Posterior vena cava (tissue), 2 donors: ENCODE measurements at places on chromosomes 7 and 10. TPM values are rescaled to one million over a fixed set of nuclear protein-coding genes. Genes with fewer than 3 reads are reported as not detected.
A peak's percentile ranks its signal among the peaks of the same experiment; 100 is the strongest.

Gene SLC26A4
- total RNA-seq: 0.60 TPM

Gene DGKI
- 2.4 TPM for total RNA-seq

- DNase-seq: no peak
These were observed 112.8 kb downstream of the PRLHR start for GRCh38 chr10:118482393-118483331.

- DNase-seq: peak; percentile 11
These were observed 2.7 kb downstream of the EPHA1 start for GRCh38 chr7:143406002-143406357.

DNA sequence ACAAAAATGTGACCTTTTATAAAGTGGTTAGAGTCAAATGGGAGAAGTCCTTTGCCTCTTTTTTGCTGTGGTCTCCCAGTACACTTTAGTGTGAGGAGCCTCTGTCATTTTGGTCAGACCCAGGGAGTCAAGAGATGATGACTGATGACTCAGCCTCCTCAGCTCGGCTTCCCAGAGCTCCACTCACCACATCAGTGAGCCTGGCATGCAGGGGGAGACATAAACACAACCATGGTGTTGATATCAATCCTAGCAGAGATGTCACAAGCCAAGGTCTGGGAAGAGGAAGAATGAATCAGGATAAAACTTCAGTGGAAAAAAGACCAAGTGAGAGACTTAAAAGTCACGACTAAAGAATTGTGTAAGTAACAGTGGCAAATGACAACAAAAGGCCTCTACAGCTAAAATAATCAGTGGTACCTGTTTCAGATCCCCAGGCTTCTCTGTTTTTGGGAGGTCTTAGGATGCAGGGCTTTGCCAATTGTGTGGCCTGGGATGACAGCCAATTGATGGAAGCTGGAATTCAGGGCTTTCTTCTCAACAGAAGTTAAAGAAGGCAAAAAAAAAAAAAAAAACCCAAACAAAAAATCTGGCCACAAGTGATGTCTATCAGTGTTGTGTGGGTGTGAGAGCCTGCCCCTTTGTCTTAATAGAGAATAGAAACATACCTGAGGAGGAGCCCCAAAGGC, 50.2 kb downstream of the TFAM start:
- DNase-seq: peak; percentile 87

GRCh38 chr7:131327049-131327625, 539 bp upstream of the MKLN1 start:
- DNase-seq: no peak

- DNase-seq: peak; percentile 82
These were observed 782 bp downstream of the IFIT5 start for GRCh38 chr10:89414879-89415821.

DNA sequence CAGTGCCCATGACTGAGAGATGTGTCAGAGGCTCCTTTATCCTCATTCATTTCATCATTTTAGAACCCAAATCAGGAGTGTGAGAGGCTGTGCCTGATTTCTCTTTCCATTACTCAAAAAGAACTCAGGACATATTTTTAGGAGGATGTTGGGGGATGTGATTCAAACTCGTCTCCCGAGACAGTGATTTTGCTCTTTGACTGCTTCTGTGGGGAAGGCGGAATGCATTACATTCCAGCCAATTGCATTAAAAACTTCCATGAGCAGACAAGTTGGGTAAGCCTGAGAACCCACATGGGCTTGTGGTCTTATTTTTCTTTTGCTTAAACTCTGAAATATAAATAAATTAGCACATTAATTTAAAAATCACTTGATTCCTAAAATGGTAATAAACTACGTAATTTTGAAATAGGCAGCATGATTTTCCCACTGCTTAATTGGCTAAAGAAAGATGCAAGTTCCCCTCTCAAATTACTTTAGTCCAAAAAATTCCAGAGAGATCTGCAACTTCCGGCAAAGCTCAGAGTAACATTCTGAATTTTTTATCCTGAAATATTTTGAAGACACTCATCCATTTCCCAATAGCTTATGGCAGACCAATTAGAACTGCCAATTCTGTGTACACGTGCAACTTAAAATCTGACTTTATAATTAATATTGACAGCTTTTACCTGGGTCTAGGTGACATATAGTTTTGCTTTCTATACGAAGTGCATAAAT, 185.6 kb downstream of the C7orf25 start:
- no peak for DNase-seq

Gene SLC18A3
- not detected for total RNA-seq

DNA sequence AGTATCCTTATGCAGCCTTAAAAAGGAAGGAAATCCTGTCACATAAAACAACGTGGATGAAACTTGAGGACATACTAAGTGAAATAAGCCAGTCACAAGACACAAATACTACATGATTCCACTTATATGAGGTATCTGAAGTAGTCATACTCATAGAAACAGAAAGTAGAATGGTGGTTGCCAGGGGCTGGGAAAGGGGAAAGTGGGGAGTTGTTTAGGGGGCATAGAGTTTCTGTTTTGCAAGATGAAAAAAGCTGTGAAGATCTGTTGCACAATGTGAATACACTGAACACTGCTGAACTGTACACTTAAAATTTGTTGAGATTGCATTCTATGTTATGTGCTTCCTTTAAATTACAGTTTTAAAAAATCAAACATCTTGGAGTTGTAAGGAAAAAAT, 2.9 kb downstream of the NUP205 start:
- no peak for DNase-seq

DNA sequence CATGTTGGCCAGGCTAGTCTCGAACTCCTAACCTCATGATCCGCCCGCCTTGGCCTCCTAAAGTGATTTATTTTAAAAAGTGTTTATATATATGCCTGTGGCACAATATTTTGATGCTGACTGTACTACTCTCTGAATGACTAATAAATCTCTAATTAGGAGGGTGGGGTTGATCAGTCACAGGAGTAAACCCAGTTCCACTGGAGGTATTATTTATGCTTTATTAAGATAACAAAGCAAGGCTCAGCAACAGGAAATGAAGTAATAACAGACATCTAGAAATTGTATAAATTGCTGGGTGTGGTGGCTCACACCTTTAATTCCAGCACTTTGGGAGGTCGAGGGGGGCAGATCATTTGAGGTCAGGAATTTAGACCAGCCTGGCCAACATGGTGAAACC, 26.0 kb upstream of the MCU start:
- DNase-seq: no peak

- peak; percentile 26 for DNase-seq
These were observed 11.8 kb downstream of the CTBP2 start for GRCh38 chr10:125148528-125148927.

DNA sequence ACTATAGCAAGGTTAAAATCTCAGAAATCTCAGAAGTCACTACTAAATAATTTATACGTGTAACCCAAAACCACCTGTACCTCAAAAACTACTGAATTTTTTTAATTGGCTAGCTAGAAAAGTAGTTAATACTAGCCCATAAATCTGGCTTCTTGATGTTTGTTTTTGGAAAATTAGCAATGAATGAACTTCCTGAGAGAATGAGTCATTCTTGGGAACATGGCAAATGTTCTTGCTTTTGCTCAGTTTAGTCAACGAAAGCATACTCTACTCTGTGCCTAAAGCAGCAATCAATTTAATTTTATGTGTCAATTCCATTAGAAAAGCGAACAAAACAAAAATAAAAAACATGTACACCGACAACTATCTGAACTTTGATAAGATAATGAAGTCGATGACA, 69.2 kb downstream of the SEMA3E start:
- DNase-seq: no peak

DNA sequence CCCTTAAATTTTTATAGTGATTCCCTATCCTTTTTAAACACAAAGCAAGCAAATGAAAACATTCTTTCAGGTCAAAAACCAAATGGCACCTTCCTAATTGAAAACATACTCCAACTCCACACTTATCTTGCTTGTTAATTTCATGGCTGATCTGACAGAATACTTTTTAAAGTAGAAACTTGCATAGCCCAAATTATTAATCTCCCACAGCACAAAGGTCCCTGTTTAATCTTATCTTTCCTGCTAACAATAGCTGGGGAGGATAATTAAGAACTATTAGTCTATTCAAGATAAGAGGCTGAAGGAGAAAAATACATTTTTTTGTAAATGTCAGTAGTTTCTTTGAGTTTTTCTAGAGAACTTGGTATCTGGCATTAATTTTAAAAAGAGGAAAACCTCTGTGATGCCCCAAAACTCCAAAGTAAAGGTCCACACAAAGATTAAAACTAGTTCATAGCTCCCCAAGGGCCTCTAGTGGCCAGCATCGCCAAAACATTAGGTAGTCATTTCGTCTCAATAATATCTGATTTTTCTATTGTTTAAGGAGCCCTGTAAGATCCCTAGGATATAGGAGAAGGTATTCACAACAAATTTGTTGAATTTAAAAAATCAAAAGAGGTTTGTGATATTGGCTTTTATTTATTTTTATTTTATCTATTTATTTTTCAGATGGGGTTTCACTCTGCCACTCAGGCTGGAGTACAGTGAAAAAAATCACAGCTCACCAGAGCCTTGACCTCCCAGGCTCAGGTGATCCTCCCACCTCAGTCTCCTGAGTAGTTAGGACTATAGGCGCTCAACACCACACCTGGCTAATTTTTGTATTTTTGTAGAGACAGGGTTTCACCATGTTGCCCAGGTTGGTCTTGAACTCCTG, 14.7 kb downstream of the CDNF start:
- DNase-seq: no peak

DNA sequence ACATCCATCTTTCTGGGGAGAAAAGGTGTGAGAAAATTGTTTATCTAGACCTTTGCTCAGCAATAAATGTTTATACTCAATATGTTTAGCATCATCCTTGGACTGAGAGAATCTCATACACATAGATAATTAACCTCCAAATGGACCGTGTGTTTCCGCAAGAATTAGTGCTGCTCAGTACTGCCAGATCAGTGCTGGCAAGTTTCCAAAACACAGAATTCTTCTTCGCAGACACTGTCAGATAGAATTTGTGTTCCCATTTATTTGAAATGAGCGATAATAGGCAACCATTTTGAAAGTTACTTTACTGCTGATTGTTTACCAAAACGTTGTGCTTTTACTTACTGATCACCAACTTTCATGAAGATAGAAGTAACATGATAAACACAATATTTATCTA, 33.7 kb downstream of the STAMBPL1 start:
- no peak for DNase-seq

- DNase-seq: no peak
These were observed 128.7 kb upstream of the CXCL12 start for GRCh38 chr10:44513591-44513990.

DNA sequence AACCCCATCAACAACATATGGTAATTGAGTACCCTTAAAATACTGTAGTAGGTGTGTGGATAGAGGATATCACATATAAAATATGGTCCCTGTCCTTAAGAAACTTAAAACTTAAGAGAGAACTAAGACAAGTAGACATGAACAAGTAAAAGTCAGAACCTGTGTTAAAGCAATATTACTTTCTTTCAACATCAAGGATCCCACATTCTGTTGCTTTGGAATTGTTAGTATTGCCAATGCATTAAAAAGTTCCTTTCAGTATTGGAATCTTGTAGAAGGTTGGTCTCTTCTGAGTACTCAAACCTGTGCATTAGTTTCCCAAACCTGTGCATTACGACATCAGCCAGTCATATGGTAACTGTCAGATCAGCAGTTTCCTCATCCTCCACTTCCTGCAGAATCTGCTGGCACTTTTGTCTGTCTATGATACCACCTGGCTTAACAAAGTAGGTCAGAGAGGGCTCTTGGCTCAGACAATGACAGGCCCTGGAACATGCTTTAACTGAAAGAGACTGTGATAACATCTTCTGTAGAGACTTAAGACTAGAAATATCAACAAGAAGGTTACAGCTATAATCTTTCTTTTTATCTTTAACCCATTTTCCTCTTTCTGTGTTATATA, 56.5 kb downstream of the CCDC71L start:
- no peak for DNase-seq

- DNase-seq: no peak
These were observed 9.6 kb downstream of the INMT start for GRCh38 chr7:30761214-30762156.

Gene STEAP1
- total RNA-seq: 33.6 TPM

- DNase-seq: no peak
These were observed 163.7 kb upstream of the AHR start for GRCh38 chr7:17134786-17135185.

Gene PDZD7
- 0.48 TPM for total RNA-seq

Gene HMX2
- total RNA-seq: not detected

Gene CFAP69
- total RNA-seq: 13.0 TPM

Gene ENKUR
- not detected for total RNA-seq

Gene CLRN3
- not detected for total RNA-seq

DNA sequence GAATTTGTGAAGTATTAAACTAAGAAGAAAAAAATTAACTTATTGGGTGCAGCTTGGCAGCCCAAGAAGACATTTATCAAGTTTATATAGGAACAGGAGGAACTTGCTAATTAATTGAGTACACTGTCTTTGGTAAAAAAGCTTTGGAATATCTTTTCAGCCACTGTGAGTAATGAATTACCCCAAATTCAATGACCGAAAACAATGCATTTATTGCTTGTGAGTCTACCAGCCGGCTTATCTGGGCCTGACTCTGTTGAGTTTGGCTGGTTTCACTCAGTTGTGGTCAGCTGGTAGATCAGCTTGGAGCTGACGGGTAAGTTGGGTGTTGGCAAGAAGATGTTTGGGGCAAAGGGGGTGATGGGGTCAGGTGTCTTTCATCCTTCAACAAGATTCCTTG, 11.6 kb downstream of the GNG11 start:
- no peak for DNase-seq

Gene NKX1-2
- not detected for total RNA-seq

- no peak for DNase-seq
These were observed 263.0 kb upstream of the LRRN3 start for GRCh38 chr7:110827936-110828335.

GRCh38 chr7:37923996-37924395, 3.6 kb downstream of the EPDR1 start:
- DNase-seq: no peak

Gene TTYH3
- total RNA-seq: 50.1 TPM

DNA sequence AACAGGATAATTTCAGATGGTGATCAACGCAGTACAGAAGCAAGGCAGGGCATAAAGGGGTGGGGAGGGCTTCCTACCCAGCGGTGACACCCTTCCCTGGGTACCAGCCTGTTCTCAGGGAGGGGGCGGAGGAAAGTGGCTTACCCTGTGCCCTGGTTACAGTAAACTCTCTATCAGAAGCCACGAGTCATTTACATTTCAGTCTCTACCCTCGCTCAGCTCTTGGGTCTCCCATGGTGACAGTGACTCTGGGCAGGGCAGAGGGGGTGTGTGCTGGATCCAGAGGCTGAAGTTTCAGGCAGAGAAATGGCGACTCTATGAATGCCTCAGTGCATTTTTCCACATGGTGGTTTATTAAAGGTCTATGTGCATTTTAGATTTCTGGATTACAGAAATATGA, 107.0 kb downstream of the ADARB2 start:
- DNase-seq: no peak

Gene ICA1
- 9.4 TPM for total RNA-seq

GRCh38 chr10:84114088-84114667, 25.1 kb upstream of the GHITM start:
- DNase-seq: no peak

DNA sequence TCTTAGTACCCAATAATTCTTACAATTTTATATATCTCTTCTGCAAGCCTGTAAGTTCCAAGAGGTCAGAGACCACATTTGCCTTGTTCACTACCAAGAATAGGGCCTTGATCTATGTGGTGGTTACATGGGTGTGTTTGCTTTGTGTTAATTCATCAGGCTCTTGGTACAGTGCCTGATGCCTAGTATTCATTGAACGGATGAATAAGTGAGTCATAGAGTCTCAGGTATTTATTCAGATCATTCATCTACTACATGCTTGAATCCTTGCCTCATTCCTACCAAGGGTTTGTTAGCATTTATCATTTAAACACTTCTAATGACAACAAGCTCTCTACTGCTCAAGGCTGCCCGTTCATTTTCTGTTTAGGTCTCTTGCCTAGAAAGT, 11.3 kb upstream of the SGPL1 start:
- no peak for DNase-seq

Gene OR6B1
- not detected for total RNA-seq
